Kidney glomerular epithelial cell (primary cell): ENCODE measurements at places on chromosomes 4 and X.
A peak's percentile ranks its signal among the peaks of the same experiment; 100 is the strongest.

- peak; percentile 50 for DNase-seq
These were observed 100.8 kb downstream of the ARSJ start for GRCh38 chr4:113878668-113879067.

DNA sequence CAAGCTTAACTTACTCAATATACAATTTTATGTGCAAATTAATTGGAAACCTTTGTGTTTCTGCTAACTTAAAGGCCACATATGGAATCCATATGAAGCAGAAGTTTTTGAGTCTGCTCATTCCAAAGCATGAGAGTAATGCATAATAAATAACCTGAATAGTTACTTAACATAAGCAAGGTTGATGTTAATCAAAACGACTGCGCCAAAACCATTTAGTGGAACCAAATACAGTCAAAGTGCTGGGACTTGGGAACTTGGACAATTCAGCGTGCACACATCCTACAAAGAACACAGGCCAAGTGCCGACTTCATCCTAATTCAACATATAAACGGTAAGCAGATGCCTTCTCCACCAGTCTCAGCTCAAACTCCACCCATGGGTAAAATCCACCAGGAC, 17.0 kb downstream of the TSPAN5 start:
- no peak for DNase-seq

- no peak for DNase-seq
These were observed 43.1 kb upstream of the IL21 start for GRCh38 chr4:122663814-122664610.

- no peak for DNase-seq
These were observed 47.5 kb downstream of the GASK1B start for GRCh38 chr4:158125310-158125709.

GRCh38 chr4:47704693-47705325, 133.1 kb downstream of the CORIN start:
- peak; percentile 26 for DNase-seq

GRCh38 chr4:167025670-167026069, 208.6 kb downstream of the SPOCK3 start:
- DNase-seq = peak; percentile 4

- no peak for DNase-seq
These were observed 118.9 kb upstream of the PCDH7 start for GRCh38 chr4:30601070-30601865.

DNA sequence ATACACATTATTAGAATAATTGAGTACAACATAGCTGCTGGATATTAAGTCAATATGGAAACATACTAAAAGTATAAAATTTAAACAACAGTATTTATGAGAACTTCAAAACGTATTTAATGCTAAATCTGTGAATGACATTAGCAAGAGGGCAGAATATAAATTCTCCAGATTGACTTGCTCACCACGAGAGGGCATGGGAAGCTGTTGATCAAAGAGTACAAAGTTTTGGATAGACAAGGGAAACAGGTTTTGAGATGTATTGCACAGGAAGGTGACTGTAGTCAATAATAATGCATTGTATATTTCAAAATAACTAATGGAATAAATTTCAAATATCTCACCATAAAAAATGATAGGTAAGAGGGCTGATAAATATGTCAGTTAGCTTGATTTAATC, 768.2 kb downstream of the CENPC start:
- DNase-seq = no peak

DNA sequence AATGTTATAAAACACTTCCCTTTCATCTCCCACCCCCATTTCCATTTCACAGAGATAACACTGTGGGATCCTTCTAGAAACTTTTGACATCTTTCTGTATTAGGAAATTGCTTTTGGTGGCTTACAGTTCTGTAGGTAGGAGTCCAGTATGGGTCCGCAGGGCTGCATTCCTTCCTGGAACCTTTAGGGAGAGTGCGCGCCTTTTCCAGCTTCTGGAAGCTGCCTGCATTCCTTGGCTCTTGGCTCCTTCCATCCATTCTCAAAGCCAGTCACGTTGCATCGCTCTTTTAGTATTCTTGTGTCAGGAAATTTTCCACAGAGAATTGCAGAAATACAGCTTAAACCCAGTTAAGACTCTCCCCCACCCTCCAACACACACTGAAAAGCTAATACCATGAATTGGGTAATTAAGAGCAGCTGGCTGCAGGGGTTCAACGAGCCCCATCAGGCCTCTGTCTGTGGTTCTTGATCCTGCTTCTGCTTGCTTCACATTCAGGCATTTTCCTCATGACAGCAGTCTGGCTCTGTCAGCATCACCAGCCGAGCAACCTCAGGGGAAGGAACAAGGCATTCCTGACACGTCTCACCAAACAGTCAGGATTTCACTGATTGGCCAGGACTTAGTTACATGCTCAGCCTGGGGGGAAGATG, 48.8 kb downstream of the SEPTIN11 start:
- DNase-seq = no peak

- no peak for DNase-seq
These were observed 328.7 kb downstream of the PCDH18 start for GRCh38 chr4:137203601-137204000.

GRCh38 chrX:1444561-1445500, 7.9 kb downstream of the ASMTL start:
- DNase-seq = no peak

GRCh38 chr4:86497980-86498862, 95.9 kb upstream of the PTPN13 start:
- DNase-seq = peak; percentile 57

DNA sequence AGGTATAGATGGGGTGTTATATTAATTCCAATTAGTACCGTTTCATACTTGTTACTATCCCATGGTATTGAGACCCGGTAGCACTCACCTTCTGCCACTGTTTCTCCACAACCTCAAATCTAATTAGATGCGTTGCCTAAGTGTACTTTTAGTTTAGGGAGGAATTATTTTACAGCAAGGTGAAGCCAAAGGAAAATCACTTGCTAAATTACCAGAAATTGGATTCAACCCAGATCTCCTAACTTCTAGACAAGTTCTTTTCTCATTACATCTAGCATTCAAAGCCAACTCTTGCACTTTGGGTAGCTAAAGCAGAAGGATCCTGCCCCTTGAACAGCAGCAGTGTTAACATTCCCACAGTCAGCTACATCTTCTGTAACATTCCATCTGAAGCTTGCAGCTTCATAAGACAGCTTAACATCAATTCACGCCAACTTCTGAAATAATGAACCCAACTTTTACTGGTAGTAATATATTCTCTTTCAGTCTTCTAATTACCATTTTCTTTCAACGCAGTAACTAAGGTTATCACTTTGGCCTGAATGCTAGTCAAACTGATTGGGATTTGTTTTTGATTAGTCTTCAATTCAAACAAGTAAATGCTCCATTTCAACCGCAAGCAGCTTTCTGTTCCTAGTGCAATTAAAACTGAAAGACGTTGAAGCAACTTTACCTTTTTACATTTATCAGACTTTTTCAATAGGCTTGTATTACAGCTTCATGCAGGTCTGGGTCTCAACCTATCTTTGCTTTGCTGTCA, 934 bp upstream of the SEC31A start:
- DNase-seq = no peak

DNA sequence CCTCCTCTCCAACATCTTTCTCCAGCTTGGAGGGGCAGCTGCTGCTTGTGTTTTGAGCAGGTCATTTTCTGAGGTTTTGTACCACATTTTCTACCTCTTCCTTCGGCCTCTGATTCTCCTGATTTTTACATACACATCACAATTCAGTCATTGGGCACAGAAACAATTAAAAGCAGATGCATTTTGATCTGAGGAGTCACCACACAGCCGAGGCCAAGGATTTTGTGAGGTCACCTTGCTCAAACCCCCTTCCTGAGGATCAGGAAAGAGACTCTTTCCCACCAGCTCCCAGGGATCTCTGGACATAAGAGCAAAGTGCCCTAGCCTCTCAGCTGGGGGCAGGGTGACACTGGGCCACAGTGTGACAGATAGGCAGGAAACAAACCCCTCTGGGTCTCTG, 5.4 kb upstream of the FATE1 start:
- no peak for DNase-seq

GRCh38 chr4:169621731-169622492, 1.5 kb downstream of the CLCN3 start:
- DNase-seq = peak; percentile 15

DNA sequence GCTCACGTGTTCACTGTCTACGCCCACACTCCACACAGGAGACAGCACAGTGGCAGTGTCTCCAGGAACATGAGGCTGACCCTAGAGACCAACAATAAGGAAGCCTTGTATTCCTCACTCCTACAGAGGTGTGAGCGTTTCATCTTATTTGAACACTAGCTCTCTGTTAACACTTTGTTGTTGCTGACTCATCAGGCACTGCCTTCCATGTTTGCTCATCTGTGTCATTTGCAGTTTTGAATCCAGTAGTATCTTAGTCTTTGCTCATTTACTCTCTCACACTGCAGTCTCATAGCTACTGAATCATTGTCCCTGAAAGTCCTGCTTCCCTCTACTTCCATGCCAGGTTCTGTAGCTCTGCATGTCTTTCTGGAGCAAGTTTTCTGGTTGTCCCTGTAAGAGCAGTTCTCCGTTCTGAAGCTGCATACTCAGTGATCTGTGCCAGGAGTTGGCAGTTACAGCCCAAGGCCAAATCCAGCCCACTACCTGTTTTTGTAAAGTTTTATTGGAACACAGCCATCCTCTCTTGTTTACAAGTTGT, 80.3 kb upstream of the DCLK2 start:
- DNase-seq = peak; percentile 91

DNA sequence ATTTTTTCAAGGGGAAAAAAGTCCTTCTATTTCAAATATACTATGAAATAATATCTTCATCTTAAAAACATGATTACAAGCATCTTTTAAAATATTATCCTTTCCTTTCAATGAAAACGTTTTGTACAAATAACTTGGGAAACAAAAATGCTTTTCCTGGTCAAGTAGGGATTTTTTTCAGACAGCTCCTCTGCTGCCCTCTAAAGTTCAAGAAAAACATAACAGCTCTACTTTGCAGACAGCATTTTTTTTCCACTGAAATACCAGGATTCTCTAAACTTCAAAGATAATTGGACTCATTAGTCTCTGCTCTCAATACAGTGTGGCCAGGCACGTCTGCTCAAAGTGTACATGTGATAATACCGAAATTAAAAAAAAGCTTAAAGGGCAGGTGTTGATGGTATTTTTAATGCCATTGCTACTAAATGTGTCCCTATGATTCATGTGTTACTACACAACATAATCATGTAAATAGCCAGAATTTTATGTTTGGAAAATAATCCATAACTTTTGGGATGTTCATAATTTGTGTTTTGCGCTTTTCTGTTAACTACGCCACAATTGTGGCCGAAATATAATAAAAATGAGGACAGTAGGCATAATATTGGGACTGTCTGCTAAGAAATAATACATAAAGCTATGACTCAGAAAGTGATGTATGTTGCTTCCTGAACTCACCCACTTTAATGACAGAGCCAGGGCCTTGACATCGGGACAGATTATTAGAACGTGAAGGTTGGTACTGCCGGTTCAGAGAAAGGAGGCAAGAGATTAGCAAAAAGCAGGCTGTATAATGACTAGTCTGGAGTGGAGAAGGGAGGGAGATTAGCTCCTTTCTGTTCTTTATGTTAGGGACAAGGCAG, 478.9 kb downstream of the KCNIP4 start:
- peak; percentile 8 for DNase-seq

GRCh38 chr4:182776376-182777105, 140.6 kb downstream of the DCTD start:
- no peak for DNase-seq

DNA sequence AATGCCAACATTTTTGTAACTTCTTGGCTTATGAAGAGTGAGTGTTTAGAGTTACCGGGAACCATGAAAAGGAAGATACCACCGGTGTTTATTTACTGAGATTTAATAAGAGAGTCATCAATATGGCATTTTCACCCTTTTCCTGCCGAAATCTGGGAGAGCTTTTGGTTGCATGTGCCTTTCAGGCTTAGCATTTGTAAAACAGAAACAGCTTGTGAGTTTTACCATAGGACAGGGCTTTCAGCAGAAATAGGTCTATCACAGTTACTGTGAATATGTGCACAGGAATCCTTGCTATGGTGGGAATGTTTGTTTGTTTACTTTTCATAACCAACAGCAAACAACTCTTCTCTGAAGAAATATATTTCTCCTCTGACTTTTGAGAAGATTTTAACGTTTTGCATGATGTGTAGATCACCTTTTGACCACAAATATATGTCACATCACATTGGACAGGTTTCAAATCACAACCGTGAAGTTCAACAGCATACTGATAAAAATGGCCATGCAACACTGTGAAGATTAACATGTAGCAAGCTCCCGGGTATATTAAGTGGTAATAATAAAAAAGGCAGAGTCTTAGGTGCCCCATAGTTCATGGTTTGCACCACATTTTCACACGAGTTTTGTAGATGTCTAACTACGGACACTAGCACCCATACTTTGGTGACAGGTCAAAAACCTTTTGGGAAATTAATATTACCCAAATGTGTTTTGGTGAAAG, 21.3 kb downstream of the ARHGAP24 start:
- peak; percentile 21 for DNase-seq

DNA sequence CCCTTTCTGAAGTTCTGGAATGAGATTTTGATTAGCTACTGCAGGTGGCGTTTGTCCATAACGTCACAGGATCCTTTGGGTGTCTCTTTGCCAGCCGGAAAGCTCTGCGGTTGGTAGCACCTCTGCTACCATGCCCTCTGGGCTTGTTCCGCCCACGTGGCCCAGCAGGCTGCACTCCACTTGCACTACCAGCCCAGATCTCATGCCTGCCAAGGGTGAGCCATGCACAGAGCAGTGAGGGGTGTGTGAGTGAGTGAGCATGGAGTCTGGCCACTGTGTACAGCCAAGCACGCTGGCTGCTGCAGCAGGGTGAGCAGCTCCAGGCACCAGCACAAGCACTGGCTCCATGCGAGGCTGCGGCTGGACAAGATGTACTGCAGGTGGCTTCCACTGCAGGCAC, 6.6 kb upstream of the HNRNPD start:
- DNase-seq = no peak

DNA sequence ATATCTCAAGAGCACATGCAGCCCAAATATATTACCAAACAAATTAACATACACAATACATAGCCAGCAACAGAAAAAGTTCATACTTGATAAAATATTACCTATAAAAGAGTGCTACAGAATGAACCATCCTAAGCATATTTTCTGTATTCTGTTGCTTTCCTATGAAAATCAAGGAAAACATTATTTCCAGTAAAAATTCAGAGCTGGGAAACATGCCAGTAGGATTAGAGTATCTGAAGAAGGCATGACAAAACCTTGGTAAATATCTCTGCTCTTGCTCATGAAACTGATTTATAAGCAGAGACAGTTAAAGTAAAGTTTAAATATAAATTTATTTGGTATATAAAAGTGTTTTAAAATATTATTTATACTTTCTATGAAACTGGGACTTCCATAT, 599.7 kb downstream of the ARAP2 start:
- DNase-seq = no peak

DNA sequence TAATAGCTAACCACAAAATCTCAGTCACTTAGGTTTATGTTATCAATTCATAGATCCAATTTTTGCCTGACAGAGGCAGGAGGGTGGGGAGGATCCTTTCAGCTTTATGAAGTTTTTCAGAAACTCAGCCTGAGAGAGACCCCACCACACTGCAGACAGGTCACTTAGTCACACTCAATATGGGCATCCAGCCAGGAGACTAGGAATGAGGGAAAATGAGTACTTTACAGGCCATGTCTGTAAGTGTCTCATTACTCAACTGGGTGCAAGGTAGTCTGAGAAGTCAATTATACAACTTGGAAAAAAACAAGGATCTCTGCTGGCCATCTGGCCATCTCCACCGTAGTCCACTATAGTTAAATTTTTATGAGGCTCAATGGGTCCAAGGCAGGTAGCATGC, 365.9 kb downstream of the INPP4B start:
- DNase-seq = no peak
